Calu3 (cell line): ENCODE measurements at places on chromosomes 2 and 18. TPM values are rescaled to one million over a fixed set of nuclear protein-coding genes. Genes with fewer than 3 reads are reported as not detected.
A peak's percentile ranks its signal among the peaks of the same experiment; 100 is the strongest.

FAM136A gene
- total RNA-seq, result 53.7 and 60.4 TPM in 2 replicates

DNA sequence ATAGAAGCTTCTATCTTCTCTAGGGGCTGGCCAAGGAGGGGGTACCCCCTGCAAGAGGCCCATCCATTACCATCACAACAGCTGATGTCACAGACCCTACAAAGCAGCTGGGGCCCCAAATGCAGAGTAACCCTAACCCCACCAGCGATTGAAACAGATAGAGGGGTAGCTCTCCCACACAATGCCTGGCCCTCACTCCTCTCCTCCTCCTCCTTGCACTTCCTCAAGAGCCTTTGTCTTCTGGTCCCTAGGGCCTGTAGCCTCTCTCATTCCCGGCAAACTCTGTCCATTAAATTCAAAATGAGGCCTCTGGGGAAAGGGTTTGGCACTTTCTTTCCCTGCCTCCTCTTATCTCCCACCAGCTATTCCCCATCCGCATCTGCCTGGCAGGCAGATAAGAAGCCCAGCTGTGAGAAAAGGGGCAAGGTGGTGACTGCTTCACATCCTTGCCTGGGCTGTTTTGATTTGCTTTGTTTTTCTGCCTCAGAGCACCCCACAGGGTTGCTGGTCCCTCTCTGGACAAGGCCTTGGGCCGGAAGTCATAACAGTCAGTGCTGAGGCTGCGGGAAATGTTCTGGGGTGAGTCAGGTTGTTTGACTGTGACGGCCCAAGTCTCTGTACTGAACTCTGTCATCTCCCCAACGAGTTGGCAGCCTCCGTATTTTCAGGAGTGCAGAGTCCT lies 26.1 kb upstream of the CYP26B1 start:
- no peak for DNase-seq

- no peak for DNase-seq
These were observed 93.5 kb upstream of the NEDD4L start for GRCh38 chr18:57950542-57950941.

- peak; percentile 60 for DNase-seq
These were observed 12.4 kb upstream of the NBEAL1 start for GRCh38 chr2:203002054-203002821.

- DNase-seq, result no peak
These were observed 23.2 kb downstream of the UPP2 start for GRCh38 chr2:158124896-158125295.

GRCh38 chr2:234615643-234616356 lies 118.9 kb upstream of the ARL4C start:
- no peak for DNase-seq

DNA sequence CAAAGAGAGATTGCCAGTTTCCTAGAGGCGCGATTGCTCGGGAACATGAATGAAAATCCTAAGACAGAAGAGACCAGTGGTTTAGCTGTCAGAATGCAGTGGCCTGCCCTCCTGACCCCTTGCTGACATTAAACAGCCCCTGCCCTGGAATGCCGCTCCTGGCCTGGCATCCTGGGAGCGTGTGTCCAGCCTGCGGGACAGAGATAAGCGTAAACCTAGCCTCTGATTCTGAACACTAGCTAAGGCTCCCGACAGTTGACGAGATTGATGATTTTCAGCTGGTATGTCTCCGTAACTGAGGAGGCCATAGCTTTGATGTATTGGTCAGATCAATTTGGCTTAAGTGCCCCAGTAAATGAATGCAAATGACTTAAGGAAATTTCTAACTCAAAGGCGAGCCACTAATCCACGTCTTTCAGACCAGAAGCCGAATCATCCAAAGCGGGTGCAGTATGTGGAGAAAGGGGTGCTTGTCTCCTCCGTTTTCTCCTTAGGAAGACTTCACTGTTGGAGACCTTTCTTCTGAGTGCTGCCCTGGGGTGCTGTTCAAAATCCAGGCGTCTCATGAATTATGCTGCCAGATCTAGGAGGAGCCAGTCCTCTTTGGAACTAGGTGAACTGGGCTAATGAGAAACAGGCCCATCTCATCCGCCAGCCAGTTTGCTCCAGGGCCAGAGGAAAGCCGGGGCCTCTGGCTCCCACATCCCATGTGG lies 142.5 kb upstream of the L3MBTL4 start:
- no peak for DNase-seq

DNA sequence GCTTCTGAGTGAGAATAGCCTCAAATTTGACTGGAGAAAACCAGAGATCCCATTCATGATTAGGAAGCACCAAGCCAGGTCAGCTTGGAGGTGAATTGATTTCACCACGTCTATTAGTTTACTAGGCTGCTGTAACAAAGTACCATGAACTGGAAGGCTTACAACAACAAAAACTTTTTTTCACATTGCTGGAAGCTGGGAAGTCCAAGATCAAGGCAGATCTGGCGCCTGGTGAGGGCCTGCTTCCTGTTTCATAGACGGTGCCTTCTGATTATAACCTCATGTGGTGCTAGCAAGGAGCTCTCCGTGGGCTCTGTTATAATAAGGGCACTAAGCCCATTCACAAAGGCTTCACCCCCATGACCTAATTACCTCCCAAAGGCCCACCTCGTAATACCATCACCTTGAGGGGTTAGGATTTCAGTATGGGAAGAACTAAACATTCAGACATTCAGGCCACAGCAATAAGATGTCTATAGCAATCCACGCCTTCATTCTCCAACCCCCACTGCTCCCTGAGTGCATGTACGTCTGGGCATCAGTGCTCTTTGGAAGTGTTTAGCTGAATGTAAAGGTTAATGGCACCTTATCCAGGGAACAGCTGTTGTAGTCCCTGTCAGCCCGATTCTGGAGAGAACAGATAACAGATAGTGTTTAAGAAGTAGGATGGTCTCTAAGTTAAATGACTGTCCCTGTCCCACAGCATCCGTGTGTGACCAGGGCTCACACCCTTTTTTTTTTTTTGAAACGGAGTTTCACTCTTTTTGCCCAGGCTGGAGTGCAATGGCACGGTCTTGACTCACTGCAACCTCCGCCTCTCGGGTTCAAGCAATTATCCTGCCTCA lies 89.2 kb downstream of the SOCS6 start:
- no peak for DNase-seq

DNA sequence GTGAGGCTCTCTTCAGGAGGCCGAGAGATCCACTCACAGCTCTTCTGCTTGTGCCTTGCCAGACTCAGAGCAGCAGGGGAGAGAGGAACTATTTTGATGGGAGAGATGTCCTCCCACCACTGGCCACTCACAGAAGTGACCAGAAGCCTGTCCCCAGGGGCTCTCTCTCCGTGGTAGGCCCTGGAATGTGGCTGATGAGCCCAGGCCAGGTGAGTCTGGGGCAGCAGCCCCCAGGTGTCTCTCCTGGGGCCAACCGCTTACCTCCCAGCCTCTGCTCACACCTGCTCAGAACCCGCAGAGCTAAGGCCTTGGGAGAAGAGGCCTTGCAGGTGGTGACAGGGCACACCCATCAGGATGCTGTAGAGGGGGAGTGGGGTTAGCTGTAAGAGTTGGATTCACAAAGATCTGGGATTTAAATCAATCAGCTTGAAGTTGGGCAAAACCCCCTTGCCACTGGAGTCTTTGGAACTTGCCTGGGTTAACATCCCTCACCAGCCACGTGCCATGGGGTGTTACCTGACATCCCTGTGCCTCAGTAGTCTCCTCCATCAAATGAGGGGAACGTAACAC lies 29.1 kb upstream of the ASB18 start:
- no peak for DNase-seq

- no peak for DNase-seq
These were observed 58.2 kb downstream of the FSIP2 start for GRCh38 chr2:185796758-185797157.

PMAIP1 gene
- total RNA-seq, result 56.1 and 75.4 TPM in 2 replicates

RMND5A gene
- 46.5 and 52.4 TPM in 2 replicates for total RNA-seq

DNA sequence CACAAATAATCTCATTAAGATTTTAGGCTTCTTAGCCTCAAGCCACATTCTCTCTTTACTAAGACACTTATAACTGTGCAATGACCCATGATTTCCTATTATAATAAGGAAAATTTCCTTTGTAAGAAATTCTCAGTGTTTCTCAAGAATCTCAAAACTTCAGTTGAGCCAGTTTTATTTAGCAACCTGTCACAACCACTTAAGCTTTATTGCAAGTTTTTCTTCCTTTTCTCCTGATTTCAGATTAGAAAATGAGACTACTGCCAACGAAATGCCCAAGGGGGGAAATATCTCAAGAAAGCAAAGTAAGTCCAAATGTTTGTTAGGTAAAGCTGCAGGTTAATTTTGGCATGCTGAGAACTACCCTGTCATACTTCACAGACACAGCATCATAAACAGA lies 178.5 kb downstream of the THADA start:
- DNase-seq, result no peak

ST8SIA5 gene
- total RNA-seq, result 0.02 TPM in 1 of 2 replicates, not detected in the other

TOGARAM2 gene
- 0.47 and 0.85 TPM in 2 replicates for total RNA-seq

DNA sequence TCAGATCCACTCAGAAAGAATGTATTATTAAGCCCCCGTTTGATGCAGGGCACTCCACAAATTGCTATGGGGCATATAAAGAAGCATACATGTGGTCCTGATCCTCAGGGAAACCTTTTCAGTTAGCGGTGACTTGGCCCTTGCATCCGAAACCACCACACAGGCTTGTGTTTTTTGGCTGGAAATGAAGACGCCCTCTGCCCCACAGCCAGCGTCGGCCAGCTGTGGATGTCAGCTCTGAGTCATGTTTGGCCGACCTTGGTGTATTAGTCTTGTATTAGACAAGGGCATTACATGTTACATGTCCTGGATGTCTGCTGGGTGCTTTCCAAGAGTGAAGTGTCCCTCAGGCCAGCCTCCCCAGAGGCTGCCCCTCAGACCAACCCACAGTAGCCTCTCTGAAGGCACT lies 107.6 kb upstream of the MAP3K20 start:
- no peak for DNase-seq

KCTD1 gene
- total RNA-seq, result 54.1 and 63.2 TPM in 2 replicates

GRCh38 chr2:229269941-229270340 lies 1.1 kb downstream of the PID1 start:
- DNase-seq, result no peak

GRCh38 chr2:4140281-4140970 lies 437.1 kb downstream of the DCDC2C start:
- DNase-seq, result no peak

DNA sequence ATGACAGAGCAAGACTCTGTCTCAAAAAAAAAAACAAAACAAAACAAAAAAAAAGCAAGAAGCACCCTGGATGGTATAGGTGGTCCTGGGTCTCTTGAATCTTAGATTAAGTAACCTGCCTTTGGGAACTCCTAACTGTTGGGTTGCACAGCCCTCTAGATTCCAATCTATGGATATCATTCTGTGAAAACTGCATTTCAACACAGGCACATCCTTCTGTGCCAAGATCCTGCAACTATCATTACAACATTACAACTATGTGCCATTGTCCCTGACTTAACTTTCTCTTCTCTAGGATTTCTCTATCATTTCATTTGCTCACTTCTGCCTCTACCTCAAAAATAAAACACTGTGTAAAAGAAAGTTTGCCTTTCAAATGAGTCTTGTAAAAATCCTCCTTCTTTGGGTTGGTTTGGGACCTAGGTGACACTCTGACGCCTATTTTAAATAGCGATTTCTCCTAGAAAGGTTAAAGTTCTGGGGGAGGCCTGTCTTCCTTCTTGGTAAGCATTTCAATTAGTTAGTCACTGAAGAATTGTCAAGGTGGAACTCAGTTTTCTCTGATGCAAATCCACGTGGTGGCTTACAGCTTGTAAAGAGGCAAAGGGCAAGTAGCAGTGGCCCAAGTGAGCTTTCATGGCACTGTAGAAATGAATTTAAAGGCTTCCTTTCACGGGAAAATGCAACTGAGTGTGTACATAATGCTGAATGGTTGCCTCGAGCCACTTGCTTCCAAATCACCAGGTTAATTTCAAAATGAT lies 9.2 kb downstream of the LGALSL start:
- DNase-seq, result no peak

CFAP65 gene
- 0.68 and 1.3 TPM in 2 replicates for total RNA-seq

GRCh38 chr2:95158891-95159619 lies 593 bp downstream of the ZNF514 start:
- DNase-seq, result peak; percentile 35

GRCh38 chr2:238145851-238146250 lies 7.4 kb downstream of the KLHL30 start:
- peak; percentile 58 for DNase-seq

- DNase-seq, result no peak
These were observed 6.6 kb upstream of the BARD1 start for GRCh38 chr2:214816008-214816533.

- no peak for DNase-seq
These were observed 40.5 kb upstream of the NABP1 start for GRCh38 chr2:191637182-191638078.

DNA sequence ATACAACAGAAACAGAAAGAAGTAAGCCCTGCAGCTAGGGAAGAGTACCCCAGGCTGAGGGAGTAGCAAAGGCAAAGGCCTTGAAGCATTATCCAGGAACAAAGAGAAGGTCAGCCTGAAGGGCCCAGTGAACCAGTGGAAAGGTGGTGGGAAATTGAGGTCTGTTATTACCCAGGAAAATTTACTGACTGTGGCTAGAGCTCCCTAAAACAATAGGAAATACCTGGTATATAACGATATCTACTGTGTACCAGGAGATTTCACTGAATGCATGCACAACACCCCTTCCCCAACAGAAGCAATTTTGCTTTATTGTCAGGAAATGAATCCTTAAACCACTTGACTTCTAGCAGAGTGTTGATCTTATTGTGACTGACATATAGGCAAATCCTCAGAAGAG lies 365.3 kb downstream of the ERBB4 start:
- no peak for DNase-seq

GRCh38 chr2:6474161-6475140 lies 391.3 kb downstream of the CMPK2 start:
- DNase-seq, result no peak

- DNase-seq, result peak; percentile 76
These were observed 33.6 kb downstream of the KIDINS220 start for GRCh38 chr2:8803658-8804379.

DNA sequence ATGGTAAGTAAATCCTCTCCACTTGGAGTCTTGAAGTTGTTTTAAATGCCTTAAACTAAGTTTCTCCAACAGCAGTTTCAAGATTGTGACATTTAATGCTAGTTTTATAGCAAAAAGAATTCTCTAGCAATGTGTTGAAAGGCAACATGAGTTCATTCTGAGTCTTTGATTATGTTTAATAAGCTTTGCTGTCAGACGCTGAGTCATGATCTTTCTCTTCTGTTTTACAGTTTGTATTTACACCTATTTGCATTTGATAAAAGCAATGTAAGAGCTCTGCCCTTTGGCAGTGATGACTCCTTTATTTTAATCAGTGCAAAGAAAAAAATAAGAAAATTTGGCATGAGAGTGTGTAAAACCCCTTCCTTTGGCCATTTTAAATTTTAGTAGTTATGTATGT lies 497.7 kb downstream of the STK39 start:
- DNase-seq, result no peak

SNED1 gene
- total RNA-seq, result 0.76 and 0.86 TPM in 2 replicates

GLI2 gene
- total RNA-seq, result 1.4 and 1.6 TPM in 2 replicates

TSN gene
- 125 and 142 TPM in 2 replicates for total RNA-seq

- no peak for DNase-seq
These were observed 73.9 kb downstream of the UBE2E3 start for GRCh38 chr2:181054256-181054655.

ZNF396 gene
- 1.7 and 2.7 TPM in 2 replicates for total RNA-seq

PPP4R3B gene
- 49.2 and 59.1 TPM in 2 replicates for total RNA-seq

DNA sequence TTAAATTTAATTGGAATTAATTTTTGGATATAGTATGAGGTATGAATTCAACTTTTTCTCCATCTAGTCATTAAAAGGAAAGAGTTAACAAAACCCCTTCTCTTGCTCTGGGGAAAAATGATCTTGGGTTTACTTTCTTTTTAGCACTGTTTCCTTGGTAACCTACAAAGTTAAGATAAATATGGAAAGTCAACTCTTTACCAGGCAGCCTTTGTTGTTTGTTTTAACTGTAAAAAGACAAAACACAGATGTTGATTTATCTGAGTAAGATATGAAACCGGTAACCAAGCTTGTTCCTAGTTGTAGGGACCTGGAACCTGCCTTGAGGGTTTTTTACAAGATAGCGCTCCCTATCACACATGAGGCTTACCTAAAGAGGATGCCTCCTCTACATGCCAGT lies 10.1 kb upstream of the SANBR start:
- DNase-seq, result no peak
